ENCODE measurements at places on chromosomes 13 and 19. TPM values are rescaled to one million over a fixed set of nuclear protein-coding genes. Genes with fewer than 3 reads are reported as not detected.

DNA sequence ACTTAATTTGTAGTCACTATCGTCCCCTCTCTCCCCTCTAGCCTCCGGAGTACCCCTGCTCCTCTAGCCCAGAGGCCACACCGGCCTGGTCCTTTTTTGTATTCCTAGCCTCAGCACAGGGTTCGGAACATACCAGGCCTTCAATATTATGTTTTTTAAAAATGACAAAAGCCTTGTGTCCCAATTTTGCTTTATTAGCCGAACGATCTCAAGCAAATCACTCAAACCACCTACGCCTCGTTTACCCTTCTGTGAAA lies 463 bp upstream of the POMP start:
- no peak overlapping the region for H3K27ac ChIP-seq
- peaks cover 3% of the 10 kb centered on the region for H3K4me1 ChIP-seq
- peak overlapping the region; percentile 98 for H3K4me3 ChIP-seq
- peaks cover 19% of the 10 kb centered on the region for H3K36me3 ChIP-seq
- H3K27me3 ChIP-seq: no peaks in the 10 kb centered on the region
- DNase-seq: no peak

The ZNF763 gene
- total RNA-seq: 0.77 TPM

The RFX2 gene
- 3.7 TPM for total RNA-seq

DNA sequence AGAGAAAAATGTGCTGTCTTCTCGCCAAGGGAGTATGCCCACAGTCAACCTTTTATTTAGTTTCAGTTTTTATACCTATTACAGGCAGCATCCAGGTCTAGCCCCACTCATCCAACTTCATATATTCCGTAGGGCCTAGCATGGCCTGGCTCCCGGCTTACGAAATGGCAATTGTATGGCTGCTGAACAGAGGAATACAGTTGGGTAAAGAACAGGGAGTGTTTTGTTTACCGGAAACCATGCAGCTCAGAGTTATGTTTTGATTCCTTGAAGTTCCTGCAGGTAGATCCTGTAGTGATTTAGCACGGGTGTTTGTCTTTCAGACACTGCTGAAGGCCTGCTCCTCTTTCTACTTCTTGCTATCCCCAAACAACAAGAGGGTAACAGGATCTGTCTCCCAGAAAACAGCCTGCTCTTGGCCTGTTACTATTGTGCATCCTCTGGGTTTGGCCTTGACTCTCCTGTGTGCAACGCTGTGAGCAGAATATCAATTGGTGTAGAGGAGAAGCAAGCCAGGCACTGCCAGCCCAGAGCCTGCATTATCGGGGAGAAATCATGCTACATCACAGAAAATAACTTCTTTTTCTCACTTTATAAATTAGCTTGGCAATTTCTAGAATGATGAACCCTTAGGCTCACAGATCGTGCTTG lies 32.4 kb downstream of the OLFM4 start:
- H3K36me3 ChIP-seq: no peaks in the 10 kb centered on the region
- H3K27me3 ChIP-seq: no peaks in the 10 kb centered on the region
- no peak overlapping the region for H3K4me3 ChIP-seq
- H3K4me1 ChIP-seq: no peaks in the 10 kb centered on the region
- no peak overlapping the region for H3K27ac ChIP-seq
- no peak for DNase-seq

The TPP2 gene
- 63.5 TPM for total RNA-seq

- DNase-seq: no peak
- no peaks in the 10 kb centered on the region for H3K27me3 ChIP-seq
- no peaks in the 10 kb centered on the region for H3K36me3 ChIP-seq
- H3K27ac ChIP-seq: no peak overlapping the region
Observed at GRCh38 chr13:39918620-39919236, 263.3 kb downstream of the COG6 start.

DNA sequence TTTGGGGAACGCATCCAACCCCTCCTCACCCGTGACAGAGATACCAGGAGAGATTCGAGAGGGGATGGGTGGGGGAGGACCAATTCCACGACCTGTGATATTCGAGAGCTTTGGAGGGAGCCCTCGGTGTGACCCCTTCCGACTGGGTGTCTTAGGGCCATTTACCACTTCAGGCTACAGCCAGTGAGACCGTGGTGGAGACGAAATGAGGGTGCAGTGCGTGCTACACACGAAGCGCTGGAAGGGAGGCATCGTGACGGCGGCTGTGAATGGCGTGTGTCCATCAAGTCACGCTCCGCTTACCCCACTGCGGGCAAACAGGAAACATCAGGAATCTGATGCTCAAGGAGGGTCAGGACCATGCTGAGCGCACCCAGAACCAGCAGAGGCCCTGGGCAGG lies 10.4 kb downstream of the CTU1 start:
- no peak overlapping the region for H3K4me3 ChIP-seq
- H3K27ac ChIP-seq: no peak overlapping the region
- no peaks in the 10 kb centered on the region for H3K27me3 ChIP-seq
- no peaks in the 10 kb centered on the region for H3K4me1 ChIP-seq

DNA sequence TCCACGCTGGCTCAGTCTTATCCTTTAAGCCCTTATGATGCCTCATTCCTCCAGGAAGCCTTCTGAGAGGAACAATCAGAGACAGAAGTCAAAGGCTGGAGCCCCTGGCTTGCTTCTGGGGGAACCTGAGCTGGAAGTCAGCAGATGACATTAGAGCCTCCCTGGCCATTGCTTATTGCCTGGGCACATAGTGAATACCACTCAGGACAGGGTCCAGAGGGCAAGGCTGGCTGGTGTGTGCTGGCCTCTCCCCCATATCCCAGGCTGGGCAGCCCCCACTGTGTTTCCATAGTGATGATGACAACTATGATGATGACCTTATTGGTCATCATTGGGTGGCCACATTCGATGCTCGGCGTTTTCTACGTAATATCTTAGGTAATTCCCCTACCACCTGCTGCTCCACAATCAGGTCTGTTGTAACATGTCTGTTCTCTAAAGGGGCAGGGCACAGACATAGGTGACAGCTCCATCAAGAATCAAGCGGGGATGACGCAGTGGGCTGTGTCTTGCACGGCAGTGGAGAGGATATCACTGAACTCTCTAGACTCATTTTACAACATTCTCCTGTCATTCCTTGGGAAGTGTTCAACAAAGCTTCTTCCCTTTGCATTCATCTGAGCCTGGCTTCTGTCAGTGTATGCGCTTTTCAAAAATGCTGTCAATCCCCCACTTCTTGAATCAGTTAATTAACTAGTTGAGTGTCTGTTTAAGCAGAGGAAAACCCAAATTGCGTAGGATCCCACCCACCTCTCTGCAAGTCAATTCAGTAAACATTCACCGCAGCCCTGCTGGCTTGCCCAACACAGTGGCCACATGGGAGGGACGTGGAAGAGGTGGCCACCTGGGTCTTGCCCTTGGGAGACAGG lies 89.4 kb upstream of the TSHZ3 start:
- H3K27ac ChIP-seq: no peak overlapping the region
- H3K4me3 ChIP-seq: no peak overlapping the region
- no peaks in the 10 kb centered on the region for H3K27me3 ChIP-seq
- H3K4me1 ChIP-seq: no peaks in the 10 kb centered on the region
- peaks cover 19% of the 10 kb centered on the region for H3K36me3 ChIP-seq
- DNase-seq: no peak

Measured in H9 (cell line).